Calu3 (cell line): ENCODE measurements at places on chromosomes 12 and 14.

DNA sequence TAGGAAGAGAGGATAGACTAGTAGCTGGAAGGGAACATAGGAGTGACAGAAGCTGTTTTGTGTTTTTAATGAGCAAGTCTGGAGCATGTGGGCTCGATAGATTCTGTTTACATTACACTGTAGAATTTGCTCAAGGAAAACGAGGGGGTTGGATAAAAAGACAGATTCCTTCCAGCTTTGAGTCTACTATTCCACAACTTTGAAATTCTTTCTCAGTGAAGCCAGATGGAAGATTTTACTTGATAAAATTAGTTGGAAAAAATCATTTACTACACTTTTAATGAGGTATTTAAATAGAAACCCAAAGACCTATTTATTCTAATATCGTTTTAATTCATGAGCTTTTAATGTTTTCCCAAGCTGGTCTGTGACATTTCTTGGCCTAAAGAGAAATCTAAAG is 19.5 kb upstream of the EPS8 start:
- no peak for DNase-seq

DNA sequence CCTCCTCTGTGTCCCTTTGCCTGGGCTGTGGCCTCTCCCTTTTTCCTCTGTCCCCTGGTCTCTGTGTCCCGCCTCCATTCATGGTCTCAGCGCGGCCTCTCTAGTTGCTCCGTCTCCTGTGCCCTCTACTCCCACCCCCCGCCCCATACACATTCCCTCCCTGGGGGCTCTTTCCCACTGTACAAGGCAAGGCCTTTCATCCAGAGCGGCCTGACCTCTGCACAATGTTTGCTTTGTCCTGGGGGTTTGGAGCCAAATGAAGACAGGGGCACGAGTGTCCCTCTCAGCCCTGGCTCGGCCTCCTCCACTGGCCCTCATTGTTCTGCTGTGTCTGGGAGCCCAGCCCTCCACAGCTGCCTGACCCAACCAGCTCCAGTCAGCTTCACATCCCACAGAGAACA is 678.6 kb downstream of the BCL11B start:
- no peak for DNase-seq

- no peak for DNase-seq
Observed at GRCh38 chr12:107275530-107275929, 182.2 kb upstream of the CRY1 start.

DNA sequence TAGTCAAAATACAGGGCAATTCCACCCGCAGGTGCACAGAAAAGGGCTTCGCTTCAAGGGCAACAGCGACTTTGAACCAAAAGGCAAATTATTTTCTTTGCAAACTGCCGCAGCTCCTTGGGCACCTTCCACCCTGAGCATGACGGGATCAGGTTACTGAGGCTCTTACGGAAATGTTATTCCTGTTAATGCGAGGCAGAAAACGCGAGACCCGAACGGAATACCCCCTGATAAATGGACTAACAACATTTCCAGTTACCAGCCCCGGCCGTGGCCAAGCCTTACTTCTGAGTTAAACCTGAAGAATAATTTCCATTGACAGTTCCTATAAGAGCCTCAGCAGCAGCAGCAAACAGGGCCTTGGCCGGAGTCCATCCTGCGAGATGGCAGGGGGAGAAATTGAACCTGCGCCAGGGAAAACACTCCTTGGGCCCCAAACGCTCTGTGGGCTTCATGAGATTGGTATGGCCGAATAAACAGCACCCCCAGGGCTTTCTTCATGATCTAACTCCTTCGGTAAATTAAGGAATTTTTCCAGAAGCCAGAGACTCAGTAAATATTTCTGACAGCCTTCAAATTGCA is 70.0 kb upstream of the DICER1 start:
- no peak for DNase-seq

GRCh38 chr14:35161231-35161630 is 38.9 kb downstream of the PRORP start:
- no peak for DNase-seq

- no peak for DNase-seq
Observed at GRCh38 chr14:92582706-92583452, 69.3 kb downstream of the RIN3 start.

DNA sequence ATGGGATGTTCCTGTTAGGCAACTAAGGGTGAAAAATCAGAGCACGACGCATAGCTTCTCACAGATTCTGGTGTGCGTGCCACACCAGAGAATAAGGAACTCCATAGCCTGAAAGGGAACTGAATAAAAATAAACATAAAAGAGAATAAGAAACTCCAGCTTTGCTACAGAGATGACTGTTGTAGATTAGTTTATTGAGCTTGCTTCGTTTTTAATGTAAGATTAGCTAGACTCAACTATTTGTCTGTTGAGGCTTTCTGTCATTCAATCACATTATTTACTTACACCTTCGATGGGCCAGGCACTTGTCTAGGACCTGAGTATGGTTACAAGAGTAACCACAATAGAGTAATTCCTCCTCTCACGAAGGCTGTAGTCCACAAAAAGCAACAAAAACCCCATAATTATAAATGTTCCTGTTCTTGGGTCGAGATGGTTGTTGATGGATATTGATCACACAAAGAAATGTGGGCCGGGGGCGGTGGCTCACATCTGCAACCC is 807 bp upstream of the ZCCHC8 start:
- no peak for DNase-seq
